ENCODE measurements at places on chromosomes 11 and 22. TPM values are rescaled to one million over a fixed set of nuclear protein-coding genes. Genes with fewer than 3 reads are reported as not detected.

DNA sequence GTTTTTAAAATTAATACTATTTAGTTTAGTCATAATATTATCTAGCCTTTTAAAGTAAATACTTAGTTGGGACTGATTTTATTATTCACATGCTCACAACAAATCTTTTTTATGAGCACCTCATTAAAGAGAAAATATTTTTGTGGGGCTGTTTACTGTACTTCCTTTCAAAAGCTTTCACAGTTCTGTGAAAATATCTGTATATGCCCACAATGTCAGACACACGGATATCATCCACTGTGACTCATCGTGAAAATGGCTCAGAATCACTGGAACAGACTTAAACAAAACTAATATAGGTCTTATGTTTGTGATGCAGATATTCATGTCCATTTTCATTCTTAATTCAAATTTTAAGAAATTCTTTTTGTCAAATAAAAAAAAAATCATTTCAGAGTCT, 305.2 kb downstream of the RAB38 start:
- DNase-seq: no peak

GRCh38 chr11:7050191-7050590, 29.9 kb downstream of the NLRP14 start:
- no peak for DNase-seq

- DNase-seq: peak; percentile 60
These were observed at the start of gene BATF2 for GRCh38 chr11:64996710-64997380. TSS of gene BATF2 (minus strand) at chr11:64996971. CDS start at chr11:64996914, 57 bp downstream.

DNA sequence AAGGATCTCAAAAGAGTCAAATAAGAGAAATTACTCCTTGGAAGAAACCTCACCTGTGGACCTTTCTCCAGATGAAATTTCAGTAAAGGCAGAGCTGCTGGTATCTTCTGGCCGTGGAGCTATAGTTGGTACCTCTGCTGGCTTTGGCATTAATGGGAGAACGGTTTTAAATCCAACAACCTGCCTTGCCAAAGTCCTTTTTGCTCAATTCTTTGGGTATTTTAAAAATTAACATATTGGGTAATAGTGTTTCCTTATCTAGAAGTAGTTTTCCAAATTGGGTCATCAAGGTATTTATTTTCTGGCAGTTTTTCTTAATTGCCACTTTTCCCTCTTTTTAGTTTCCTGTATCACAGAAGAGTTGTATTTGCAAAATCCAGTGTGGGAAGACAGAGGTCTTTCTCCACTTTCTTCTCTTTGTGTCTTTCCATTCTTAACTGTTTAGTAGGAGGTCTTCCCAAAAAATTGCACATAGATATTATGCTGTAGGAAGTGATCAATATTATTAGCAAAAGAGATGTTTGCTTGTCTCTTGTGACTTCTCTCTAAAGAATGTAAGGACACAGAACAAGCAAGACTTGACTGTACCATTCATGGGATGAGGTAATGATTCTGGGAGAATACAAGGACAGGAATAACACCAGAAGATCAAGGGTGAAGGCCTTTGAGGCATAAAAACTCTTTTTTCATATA, at the start of gene SAA4:
Gene SAA4 (minus strand): TSS at position 139 of the 693 bp plus-strand sequence. CDS start 876 bp downstream, outside the sequence.
- DNase-seq: no peak

GRCh38 chr11:947744-948143, 22.1 kb downstream of the AP2A2 start:
- DNase-seq: no peak

DNA sequence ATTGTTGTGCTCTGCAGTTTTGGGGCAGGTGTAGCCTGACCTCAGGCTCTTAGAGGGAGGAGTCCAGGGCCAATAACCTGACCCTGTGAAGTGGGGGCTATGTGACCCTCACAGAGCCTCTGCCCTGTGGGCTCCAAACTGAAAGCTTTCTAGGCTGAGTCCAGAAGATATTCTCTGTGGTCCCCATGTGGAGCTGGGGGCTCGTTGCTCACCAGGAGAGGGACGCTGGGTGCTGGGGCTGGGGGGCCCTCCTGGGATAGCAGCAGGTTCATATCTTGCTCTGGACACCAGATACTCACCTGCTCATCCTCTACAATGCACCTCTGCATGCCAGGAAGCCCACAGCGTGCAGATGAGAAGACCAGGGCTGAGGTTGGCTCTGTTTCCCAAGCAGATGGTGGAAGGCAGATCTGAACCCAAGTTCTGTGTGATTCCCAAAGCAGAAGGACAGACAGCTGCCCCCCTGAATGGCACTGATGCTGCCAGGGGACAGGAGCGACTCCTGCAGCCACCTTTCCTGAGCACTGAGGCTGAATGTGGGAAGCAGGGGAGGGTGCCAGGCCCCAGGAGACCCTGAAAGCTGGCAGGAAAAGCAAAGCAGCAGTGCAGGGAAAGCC, 1022.0 kb downstream of the TBC1D22A start:
- DNase-seq: no peak

DNA sequence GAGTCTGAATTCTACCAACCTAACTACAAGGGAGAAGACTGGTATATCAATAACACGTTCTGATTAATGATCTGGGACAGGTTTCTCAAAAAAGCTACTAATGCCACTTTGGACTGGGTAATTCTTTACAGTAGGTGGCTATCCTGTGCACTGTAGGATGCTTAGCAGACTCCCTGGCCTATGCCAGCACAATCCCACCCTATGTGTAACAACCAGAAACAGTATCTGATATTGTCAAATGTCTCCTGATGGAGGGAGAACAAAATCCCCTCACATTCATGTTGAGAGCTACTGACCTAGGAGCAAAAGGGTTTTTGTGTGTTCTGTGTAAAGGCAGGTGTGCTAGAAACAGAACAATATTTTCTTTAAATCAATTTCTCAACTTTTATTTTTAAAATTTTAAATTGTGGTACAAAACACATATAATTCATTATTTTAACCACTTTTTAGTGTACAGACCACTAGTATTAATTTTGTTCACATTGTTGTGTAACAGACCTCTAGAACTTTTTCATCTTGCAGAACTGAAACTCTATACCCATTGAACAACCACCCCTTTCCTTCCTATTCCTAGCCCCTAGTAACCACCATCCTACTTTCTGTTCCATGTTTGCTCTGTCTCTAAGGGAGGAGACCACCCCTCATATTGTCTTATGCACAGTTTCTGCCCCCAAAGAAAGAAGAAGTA, 2.1 kb upstream of the MS4A6A start:
- no peak for DNase-seq

- DNase-seq: no peak
These were observed 140.2 kb upstream of the SESN3 start for GRCh38 chr11:95371153-95371552.

- peak; percentile 51 for DNase-seq
These were observed at the start of gene SCUBE2 for GRCh38 chr11:9091044-9091922. TSS of gene SCUBE2 (minus strand) at chr11:9091599. CDS start at chr11:9091528, 71 bp downstream.

DNA sequence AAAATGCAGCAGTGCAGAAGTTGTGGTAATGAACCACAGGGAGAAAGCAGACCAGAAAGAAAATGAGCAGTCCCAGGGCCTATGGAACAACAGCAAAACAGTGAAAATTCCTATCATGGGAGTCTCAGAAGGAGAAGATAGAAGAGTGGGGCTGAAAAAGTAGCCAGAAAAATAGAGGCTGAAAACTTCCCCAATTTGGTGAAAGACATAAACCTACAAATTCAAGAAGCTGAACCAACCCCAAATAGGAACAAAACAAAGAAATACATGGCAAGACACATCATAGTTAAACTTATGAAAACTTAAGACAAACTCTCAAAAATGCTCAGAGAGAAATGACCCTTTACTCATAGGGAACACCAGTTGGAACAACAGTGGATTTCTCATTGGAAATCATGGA, 11.4 kb downstream of the FGF19 start:
- no peak for DNase-seq

DNA sequence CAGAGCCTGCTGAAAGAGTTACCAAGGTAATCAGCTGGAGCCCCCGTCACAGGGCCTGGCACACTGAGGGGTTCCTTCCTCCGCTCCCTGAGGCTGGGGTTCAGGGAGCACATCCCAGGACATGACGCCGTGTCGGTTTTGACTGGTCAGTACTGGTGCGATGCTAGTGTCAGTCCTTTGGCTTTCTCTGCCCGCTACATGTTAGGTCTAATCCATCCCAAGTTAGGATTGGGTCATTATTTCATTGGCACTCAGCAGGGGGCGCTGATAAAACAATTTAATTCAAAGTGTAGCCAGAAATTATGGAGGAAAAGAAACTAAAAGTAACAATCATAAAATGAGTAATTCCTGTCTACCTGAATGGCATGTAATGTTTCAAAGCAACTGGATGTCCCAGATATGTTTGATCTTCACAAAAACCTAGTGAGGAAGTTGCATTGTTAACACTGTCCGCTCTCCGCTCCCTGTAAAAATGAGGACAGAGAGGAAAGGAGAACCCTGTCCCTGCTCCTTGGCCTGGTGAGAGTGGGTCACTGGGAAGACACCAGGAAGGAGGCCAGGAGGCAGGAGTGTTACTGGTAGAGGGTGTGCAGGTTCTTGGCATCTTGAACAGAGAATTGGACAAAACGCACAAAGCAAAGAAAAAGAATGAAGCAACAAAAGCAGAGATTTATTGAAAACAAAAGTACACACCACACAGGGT, 27.1 kb downstream of the TSKU start:
- no peak for DNase-seq

- DNase-seq: no peak
These were observed 2.1 kb upstream of the BARX2 start for GRCh38 chr11:129373489-129373953.

Gene TMEM138
- total RNA-seq: 28.5 TPM

Gene SCGB1A1
- not detected for total RNA-seq

Gene MS4A12
- total RNA-seq: not detected

Gene NXPE2
- total RNA-seq: 0.82 TPM

Gene KCNJ11
- 11.0 TPM for total RNA-seq
